ENCODE measurements at places on chromosomes 4 and X.

- no peak for DNase-seq
Observed at GRCh38 chr4:4696530-4696929, 154.7 kb upstream of the STX18 start.

GRCh38 chr4:17058536-17058915, 160.1 kb upstream of the LDB2 start:
- DNase-seq, result no peak

- no peak for DNase-seq
Observed at GRCh38 chr4:1933700-1934099, 62.5 kb downstream of the NSD2 start.

- no peak for DNase-seq
Observed at GRCh38 chr4:48844843-48845242, 14.0 kb downstream of the OCIAD1 start.

DNA sequence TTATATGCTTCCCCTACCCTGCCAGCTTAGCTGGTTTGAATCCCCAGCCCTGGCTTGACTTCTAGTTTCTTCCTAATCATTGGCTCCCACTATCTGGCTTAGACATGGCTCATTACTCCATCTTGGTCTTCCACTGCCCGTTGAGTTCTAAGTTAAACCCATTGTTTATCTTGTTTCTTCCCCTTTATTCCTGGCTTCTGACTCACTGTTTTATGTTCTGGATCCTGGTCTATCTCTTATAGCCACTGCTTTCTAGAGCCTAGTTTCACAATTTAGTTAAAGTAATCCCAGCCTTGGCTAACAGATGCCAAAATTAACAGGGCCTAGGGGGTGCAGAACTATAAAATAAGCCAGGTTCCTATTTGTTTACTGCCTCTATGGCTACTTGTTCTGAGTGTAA, 120.9 kb downstream of the ARHGEF9 start:
- DNase-seq, result no peak

All from putamen (tissue), 1 donor.